Neuronal stem cell (in vitro differentiated cells): ENCODE measurements at places on chromosomes 5 and 9.

GRCh38 chr5:43634621-43635020, 31.6 kb downstream of the NNT start:
- DNase-seq = no peak

DNA sequence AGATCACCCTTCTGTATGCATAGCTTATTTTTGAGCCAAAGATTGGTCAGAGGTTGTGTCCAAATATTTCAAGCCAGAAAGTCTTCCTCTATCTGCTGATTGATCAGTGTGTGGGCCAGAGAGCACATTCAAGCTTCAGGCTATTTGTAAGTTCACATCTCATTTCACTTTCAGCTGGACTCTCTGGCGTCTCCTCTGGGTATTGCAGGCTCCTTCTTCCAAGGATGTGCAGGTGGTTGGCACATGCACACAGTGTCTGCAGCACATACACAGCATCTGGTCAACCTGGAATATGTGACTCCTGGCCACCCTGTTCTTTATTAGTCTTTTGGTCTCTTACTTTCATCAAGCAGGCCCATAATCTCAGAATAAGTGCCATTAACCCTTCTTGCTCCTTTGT, 516.1 kb downstream of the ANXA1 start:
- no peak for DNase-seq

DNA sequence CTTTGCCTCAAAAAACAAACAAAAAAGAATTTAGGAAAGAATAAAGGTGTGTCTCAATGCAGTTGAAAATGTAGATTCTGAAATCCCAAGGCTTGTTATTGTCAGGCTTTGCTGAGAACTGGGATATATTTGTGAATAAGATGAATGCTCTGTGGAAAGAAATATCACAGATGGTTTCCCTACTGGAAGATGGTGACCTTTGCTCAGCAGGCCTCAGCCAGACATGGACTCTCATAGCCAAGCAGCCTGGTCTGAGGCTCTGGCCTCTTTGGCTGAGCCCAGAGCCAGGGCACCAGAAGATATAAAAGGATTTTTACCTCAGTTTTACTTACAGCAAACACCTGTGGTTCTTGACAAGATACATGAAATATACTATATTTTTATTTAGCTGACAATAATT, 37.1 kb downstream of the AGXT2 start:
- DNase-seq = no peak

DNA sequence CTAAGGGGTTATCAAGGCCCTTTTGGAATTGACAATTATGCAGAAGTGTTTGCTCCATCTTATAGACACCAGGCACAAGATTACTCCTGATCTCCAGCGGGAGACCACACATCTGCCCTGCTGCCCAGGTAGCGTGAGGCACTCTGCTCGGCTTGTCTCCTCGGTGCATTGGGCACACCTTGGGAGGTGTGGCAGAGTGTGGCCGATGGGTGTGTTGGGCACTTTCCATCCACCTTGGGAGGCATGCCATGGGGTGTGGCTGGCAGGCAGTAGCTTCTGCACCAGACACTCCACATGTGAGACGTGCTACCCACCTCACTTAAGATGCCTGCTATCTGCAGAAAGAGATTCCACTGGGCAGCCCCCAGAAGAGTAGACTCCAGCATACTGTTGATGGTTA, 54.1 kb downstream of the GADD45G start:
- no peak for DNase-seq

GRCh38 chr9:75939536-75940111, 49.2 kb downstream of the PCSK5 start:
- DNase-seq = no peak

DNA sequence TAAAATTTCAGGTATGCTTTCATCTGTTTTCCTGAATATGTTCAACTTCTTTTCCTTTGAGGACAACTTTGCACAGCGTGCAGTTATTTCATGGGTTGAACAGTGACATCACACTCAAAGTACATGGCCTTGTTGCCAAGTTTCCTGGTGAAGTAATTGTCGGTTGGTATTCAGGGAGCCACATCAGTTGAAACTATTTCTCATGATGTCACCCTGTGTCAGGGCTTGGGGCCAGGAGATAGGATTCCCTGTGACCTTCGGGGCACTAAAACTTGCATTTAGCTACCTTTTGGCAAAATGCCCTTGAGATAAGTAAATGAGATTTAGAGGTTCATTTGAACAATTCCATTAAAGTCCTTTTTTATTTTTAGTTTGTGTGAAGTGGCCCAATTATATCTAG, 383.9 kb downstream of the SH3GL2 start:
- no peak for DNase-seq

DNA sequence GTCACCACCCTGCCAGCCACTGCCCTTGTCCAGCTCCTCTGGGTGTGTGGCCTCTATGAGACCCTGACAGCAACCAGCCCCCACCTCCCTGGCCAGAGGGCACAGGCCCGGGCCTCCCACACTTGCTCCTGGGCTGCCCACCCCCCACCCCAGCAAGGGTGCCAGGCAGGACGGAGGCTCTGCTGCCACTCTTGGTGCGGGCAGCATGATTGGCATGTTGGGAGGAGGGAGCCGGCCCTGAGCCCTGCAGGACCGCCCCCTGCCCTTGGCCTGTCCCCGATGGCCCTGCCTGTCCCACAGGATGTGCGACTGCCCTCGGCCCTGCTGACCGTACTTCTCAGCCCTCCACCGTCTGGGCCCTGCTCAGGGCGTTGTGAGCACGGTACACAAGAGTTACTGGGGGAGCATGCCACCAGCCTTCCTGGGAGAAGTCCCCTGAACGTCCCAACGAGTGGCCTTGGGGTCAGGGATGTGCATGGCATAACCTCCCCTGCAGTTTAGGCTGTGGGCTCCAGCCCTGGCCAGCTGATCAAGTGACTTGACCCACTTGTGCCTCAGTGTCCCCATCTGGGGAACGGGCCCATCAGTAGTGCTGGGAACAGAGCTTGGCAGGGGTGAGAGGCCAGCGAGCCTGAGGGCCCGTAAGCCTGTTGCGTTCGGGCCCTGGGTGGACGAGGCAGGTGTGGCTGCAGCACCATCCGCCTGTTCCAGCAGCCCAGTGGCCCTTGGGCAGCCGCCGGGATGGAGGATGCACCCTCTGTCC, 16.0 kb downstream of the GPSM1 start:
- DNase-seq = no peak

GRCh38 chr5:38379350-38379937, 121.1 kb downstream of the EGFLAM start:
- DNase-seq = peak; percentile 30

DNA sequence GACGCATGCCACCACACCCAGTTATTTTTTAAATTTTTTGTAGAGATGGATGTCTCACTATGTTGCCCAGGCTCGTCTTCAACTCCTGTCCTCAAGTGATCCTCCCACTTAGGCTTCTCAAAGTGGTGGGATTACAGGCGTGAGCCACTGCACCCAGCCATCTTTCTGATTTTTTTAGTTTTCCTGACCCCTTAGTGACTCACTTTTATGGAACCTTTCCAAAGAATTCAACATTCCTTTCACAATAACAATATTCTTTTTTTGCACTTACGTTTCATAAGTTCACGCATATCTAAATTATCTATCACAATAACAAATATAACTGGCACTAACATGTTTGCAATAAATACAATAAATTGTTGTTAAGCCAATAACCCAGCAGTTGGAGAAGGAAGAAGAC, 8.5 kb downstream of the ELOVL7 start:
- DNase-seq = no peak

GRCh38 chr5:96717874-96718273, 55.7 kb downstream of the CAST start:
- DNase-seq = no peak

- no peak for DNase-seq
Measured at GRCh38 chr5:157444224-157444623, 15.8 kb upstream of the NIPAL4 start.

DNA sequence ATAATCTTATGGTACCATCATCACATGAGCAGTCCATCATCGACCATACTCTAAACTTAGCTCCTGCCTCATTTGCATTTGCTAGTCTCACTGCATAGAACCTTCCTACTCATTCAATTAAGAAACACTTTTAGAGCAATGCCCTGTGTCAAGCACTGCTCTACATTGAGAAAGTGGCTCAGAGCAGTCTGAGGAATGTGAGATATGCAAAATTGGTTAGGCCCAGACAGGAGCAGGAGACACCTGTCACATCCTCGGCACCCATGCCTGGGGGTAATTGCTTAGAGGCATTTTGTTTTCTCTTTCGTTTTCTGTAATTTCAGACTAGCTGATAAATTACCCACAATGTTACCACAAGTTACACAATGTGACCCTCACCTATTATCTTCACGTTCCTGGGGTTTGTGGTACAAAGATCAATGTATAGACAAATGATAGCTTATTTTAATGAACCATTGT, 4.9 kb upstream of the RARS1 start:
- no peak for DNase-seq

GRCh38 chr9:127163409-127163808, 41.0 kb upstream of the ANGPTL2 start:
- no peak for DNase-seq
